ENCODE measurements at places on chromosomes 5 and 9. TPM values are rescaled to one million over a fixed set of nuclear protein-coding genes. Genes with fewer than 3 reads are reported as not detected.

The WHRN gene
- 11.0 TPM for total RNA-seq

The TAF11L5 gene
- total RNA-seq, result not detected

The TMC1 gene
- not detected for total RNA-seq

- no peak overlapping the region for H3K27ac ChIP-seq
- no peaks in the 10 kb centered on the region for H3K27me3 ChIP-seq
- no peak overlapping the region for H3K4me3 ChIP-seq
- no peaks in the 10 kb centered on the region for H3K4me1 ChIP-seq
- no peaks in the 10 kb centered on the region for H3K36me3 ChIP-seq
- DNase-seq, result no peak
These were observed 331.5 kb downstream of the ZNF608 start for GRCh38 chr5:124414973-124415372.

- H3K27me3 ChIP-seq, result peaks cover 2% of the 10 kb centered on the region
- no peak overlapping the region for H3K4me3 ChIP-seq
- DNase-seq, result no peak
These were observed 220.5 kb downstream of the SLIT3 start for GRCh38 chr5:169080448-169080911.

- no peak for DNase-seq
- H3K4me1 ChIP-seq, result peaks cover 8% of the 10 kb centered on the region
- no peaks in the 10 kb centered on the region for H3K36me3 ChIP-seq
- no peaks in the 10 kb centered on the region for H3K27me3 ChIP-seq
- H3K27ac ChIP-seq, result no peak overlapping the region
- H3K4me3 ChIP-seq, result no peak overlapping the region
These were observed 720.8 kb upstream of the ZNF608 start for GRCh38 chr5:125467222-125467621.

GRCh38 chr5:154473581-154474283 is 4.3 kb downstream of the HAND1 start:
- H3K27ac ChIP-seq, result no peak overlapping the region
- peaks cover 2% of the 10 kb centered on the region for H3K36me3 ChIP-seq
- no peak for DNase-seq

DNA sequence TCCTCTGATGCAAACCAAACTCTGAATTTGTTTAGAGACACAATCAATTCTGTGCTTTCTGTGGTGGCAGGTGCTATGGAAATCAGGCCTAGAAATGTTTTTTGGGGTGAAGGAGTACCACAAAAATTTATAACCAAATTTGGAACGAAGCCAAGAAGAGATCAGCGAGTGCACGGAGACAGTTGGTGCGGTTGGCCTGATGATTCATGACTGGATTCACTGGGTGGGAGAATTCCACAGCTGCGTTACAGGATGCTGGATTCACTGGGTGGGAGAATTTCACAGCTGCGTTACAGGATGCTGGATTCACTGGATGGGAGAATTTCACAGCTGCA is 135.6 kb upstream of the IRX4 start:
- no peak overlapping the region for H3K27ac ChIP-seq
- no peaks in the 10 kb centered on the region for H3K36me3 ChIP-seq
- peak; percentile 30 for DNase-seq
- peaks cover 2% of the 10 kb centered on the region for H3K27me3 ChIP-seq
- H3K4me3 ChIP-seq, result no peak overlapping the region
- no peaks in the 10 kb centered on the region for H3K4me1 ChIP-seq

- no peaks in the 10 kb centered on the region for H3K27me3 ChIP-seq
- DNase-seq, result no peak
- no peaks in the 10 kb centered on the region for H3K4me1 ChIP-seq
- H3K4me3 ChIP-seq, result no peak overlapping the region
- H3K27ac ChIP-seq, result no peak overlapping the region
These were observed 355.5 kb downstream of the TLR4 start for GRCh38 chr9:118059484-118060278.

- H3K4me1 ChIP-seq, result peaks cover 15% of the 10 kb centered on the region
- H3K27me3 ChIP-seq, result peaks cover 12% of the 10 kb centered on the region
- no peak for DNase-seq
- H3K36me3 ChIP-seq, result no peaks in the 10 kb centered on the region
- H3K27ac ChIP-seq, result peak overlapping the region; percentile 25
These were observed 194.8 kb upstream of the IL12B start for GRCh38 chr5:159525117-159525516.
